ENCODE measurements at places on chromosomes 4 and X. TPM values are rescaled to one million over a fixed set of nuclear protein-coding genes. Genes with fewer than 3 reads are reported as not detected.

- DNase-seq, result no peak
Measured at GRCh38 chr4:41644288-41644914, 104.1 kb downstream of the PHOX2B start.

GRCh38 chr4:8597319-8597718 is 4.8 kb downstream of the CPZ start:
- no peak for DNase-seq

DNA sequence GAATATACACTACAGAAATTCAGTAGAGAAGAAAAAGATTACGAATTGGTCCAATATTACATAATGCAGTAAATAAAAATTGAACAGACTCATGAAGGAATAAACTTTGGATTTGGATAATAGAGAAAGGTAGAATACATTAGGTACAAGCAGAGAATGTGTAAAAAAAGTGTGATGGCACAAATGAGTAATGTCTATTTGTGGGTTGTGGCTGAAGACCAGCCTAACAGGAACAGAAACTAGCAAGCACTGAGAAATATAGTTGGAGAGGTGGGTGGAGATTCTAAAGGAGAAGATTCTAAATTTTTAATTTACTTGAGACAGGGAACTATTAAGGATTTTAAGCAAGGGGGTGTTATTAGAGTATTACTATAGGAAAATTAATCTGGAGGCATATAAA is 15.2 kb upstream of the CLOCK start:
- DNase-seq, result no peak

Gene OTC
- total RNA-seq, result not detected

Gene LONRF3
- total RNA-seq, result 13.1 TPM

Gene TECRL
- not detected for total RNA-seq

Data from mesenteric fat pad (tissue), 1 donor.